ENCODE measurements at places on chromosomes 4 and X. TPM values are rescaled to one million over a fixed set of nuclear protein-coding genes. Genes with fewer than 3 reads are reported as not detected.
A peak's percentile ranks its signal among the peaks of the same experiment; 100 is the strongest.

Gene SPACA5
- polyA plus RNA-seq = not detected

Gene PAGE1
- polyA plus RNA-seq = not detected

Gene GAGE12E
- not detected for polyA plus RNA-seq

Gene PRR32
- polyA plus RNA-seq = not detected

Gene ARAP2
- 5.2 TPM for polyA plus RNA-seq

Gene DDIT4L
- polyA plus RNA-seq = 2.6 TPM

Gene GLRA3
- polyA plus RNA-seq = not detected

Gene UBL4A
- polyA plus RNA-seq = 26.2 TPM

Gene SATL1
- 0.58 TPM for polyA plus RNA-seq

Gene RPS6KA6
- polyA plus RNA-seq = 19.6 TPM

Gene MSANTD1
- 1.2 TPM for polyA plus RNA-seq

Gene KLHL34
- 0.07 TPM for polyA plus RNA-seq

Gene PUDP
- polyA plus RNA-seq = 18.4 TPM

Gene TEX13A
- not detected for polyA plus RNA-seq

Gene ANXA10
- polyA plus RNA-seq = not detected

Gene MMGT1
- 28.8 TPM for polyA plus RNA-seq

Gene CENPE
- 11.6 TPM for polyA plus RNA-seq

Gene ASB12
- polyA plus RNA-seq = 0.48 TPM

Gene RBMX
- polyA plus RNA-seq = 459 TPM

GRCh38 chrX:69618803-69619202 lies 2.9 kb downstream of the EDA start:
- DNase-seq = no peak

DNA sequence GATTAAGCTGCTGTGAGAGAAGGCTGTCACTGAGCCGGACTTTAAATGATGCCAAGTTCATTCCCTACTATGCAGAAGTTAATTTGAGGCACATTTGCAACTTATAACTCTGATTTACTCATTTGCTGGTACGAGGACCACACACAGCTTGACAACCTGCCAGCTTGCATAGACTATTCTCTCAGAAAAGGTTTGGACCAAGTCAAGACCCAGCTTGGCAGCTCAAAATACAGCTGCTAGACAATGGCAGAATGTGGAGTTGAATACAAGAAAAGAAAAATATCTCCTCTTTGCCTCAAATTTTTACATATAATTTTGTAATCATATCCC lies 338.9 kb downstream of the DHX15 start:
- no peak for DNase-seq

DNA sequence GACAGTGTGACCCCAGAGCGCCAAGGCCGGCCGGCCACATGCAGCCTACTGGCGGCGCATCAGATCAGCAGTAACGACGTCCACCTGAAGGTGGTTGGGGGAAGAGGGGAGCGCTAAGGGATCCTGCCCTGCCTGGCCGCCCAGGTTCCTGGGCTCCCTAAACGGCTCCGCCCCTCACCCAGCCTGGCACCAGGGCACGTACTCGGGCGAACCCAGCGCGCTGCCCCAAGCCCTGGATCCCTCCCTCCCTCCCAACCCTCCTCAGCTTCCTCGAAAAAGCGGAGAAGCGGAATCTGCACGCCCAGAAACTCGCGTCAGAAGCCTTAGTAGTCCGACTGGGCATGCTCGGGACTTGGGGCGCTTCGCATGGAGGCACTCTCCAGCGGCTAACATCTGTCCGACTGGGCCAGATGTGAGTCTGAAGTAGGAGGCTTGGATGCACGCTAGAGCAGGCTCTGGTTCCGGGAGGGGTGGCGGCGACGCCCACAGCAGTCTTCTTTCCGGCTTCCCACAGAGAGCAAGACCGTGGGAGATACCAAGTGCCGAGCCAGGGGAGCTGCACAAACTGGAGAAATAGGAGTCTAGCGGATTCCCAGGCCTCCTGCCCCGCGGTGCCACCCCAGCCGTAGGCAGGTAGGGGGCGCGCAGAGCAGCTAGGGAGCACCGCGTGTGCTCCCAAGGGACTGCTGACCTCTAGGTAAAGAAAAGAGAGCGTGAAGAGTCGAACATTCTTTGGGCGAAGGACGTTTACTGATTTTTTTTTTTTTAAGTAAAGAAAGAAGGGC lies 114.3 kb upstream of the TEX13C start:
- DNase-seq = peak; percentile 49

- no peak for DNase-seq
These were observed 66.7 kb upstream of the PRPS1 start for GRCh38 chrX:107561468-107562215.

- DNase-seq = peak; percentile 29
These were observed 15.2 kb downstream of the HSD17B11 start for GRCh38 chr4:87375719-87376291.

DNA sequence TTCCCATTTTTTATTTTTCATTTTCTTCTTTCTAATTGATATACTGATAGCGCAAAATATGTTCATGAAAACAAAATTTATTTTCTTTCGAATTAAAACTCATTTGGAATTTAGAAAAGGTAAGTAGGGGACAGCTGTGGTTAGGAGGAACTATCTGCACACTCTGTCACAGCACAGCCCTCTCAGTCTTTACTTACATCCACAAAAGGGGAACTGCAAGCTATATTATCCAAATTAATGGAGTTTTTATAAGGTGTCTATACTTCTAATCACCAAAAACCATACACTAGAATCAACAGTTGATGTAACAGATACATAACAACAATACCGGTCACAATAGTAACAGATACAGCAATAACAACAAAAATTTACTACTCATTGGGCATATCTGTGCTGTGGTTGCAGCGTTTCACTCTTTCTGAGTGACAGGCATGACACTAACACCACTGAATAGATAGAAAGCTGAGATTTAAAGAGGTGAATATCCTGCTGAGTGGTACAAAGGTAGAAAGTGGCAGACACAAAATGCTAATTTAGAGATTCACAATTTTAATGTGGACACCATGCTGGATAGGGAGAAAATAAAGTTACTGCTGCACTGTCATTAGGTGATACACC lies 160.7 kb downstream of the PPP3CA start:
- no peak for DNase-seq

GRCh38 chr4:6788123-6788522 lies 5.6 kb downstream of the KIAA0232 start:
- DNase-seq = no peak

DNA sequence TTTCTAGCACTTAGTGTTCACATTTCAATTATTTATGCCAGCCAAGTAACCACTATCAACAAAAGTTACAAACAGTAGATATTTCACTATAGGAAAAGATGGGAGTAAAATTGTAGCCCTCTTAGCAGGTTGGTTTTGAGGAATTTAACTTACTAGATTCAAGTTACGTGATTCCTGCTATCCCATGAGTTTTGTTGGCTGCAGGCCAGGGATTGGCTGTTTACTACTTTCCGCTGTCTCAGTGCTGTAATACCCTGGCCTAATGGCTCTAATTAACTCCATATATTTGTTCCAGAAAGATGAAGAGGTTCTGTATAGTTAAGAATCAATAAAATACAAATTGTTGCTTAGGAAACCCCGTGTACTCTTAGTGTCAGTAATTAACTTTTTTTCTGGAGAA lies 55.5 kb upstream of the MAGED1 start:
- peak; percentile 1 for DNase-seq

- no peak for DNase-seq
These were observed 5.3 kb upstream of the IDS start for GRCh38 chrX:149510386-149510785.

DNA sequence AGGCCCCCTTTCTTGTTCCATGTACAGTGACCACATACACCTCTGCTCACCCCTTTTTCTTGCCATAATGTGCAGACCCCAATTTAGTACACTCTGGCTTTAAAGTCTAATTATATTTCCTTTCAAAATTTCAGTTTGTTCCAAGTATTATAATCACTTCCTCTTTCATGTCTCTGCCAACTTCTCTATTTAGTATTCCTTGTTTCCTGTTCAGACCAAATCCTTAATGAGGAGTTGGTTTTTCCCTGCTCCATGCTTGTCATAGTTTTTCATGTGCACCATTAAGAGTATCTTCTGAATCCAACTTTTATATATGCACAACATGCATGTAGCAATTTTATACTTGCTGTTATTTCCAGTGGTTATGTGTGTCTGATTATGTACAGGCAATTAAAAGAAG lies 32.3 kb downstream of the USP53 start:
- DNase-seq = no peak

- no peak for DNase-seq
These were observed 17.3 kb downstream of the CPZ start for GRCh38 chr4:8609824-8610350.

DNA sequence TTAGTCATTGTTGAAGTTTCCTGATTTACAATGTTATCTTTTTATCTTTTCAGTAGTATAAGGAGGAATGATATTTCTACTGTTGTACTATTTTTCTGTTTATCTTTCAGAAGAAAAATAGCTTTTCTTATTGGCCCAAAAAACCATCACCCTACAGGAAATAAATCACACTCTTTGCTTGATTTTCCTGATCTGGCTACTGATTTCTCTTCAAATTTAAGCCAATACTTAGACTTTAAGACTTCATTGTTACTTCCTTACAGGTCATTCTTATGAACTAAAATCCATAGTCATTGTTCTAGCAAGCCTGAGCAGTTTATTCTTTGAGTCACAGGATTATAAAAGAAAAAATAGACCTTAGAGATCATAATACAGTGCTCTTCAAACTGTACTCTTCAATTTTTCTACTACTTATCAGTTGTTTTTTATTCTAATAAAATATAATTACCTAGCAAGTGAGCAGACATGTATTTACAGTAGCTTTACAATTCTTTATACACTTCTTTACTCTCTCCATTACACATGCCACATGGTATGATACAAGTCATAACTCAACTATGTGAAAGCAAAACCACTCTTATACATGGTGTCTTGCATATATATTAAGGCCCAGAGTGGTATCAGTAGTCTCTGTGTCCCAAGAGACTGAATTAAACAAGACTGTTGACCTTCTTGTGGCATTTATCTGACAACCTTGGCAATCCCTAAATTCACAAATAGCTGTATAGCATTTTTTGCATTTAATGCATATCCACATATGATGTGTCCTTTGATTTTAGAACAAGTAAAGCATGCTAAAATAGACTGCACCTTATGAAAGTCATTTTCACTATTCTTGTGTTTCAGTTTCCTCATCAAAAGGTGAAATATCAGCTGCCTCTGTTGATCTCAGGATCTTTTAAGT lies 47.9 kb downstream of the TET2 start:
- no peak for DNase-seq

GRCh38 chrX:97400492-97400891 lies 516.8 kb downstream of the RPA4 start:
- DNase-seq = no peak

- no peak for DNase-seq
These were observed 578.9 kb upstream of the FAT1 start for GRCh38 chr4:187302457-187303150.

- DNase-seq = no peak
These were observed 40.6 kb upstream of the LSM6 start for GRCh38 chr4:146134761-146135445.

DNA sequence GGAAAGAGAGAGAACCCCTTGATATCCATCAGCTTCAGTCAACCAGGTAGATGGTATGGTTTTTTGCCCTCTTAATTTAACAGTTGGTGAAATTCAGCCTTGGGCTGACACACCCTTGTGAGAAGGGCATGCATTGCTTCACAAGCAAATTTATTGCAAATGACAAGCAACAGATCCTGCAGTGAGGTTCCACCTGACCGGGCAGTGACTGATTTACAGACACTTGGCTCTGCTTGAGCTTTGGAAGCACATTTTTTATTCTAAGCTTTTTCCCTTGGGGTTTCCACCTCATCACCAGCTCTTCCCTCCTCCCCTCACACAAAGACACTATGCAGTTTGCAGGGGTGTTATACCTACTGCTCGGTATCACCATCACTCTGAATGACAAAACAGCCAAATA lies 28.3 kb upstream of the SERTM2 start:
- peak; percentile 34 for DNase-seq

- DNase-seq = no peak
These were observed 214.6 kb downstream of the PALLD start for GRCh38 chr4:168711197-168712140.

DNA sequence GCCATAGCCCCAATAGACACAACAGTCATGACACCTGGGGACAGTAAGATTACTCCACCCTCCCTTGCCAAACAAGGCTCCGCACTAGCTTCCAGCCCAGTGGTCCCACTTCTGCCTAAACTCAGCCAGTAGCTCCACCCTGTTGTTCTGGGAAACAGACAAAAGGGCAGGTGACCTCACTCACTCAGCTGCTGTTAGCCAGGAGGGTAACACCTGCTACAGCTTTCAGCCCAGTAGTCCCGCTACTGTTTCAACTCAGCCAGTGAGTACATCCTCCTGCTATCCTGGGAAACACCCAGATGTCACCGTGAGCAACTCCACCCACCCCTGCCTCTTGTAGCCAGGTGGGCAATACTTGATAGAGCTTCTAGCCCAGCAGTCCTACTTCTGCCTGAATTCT lies 162.7 kb upstream of the CPXCR1 start:
- no peak for DNase-seq

DNA sequence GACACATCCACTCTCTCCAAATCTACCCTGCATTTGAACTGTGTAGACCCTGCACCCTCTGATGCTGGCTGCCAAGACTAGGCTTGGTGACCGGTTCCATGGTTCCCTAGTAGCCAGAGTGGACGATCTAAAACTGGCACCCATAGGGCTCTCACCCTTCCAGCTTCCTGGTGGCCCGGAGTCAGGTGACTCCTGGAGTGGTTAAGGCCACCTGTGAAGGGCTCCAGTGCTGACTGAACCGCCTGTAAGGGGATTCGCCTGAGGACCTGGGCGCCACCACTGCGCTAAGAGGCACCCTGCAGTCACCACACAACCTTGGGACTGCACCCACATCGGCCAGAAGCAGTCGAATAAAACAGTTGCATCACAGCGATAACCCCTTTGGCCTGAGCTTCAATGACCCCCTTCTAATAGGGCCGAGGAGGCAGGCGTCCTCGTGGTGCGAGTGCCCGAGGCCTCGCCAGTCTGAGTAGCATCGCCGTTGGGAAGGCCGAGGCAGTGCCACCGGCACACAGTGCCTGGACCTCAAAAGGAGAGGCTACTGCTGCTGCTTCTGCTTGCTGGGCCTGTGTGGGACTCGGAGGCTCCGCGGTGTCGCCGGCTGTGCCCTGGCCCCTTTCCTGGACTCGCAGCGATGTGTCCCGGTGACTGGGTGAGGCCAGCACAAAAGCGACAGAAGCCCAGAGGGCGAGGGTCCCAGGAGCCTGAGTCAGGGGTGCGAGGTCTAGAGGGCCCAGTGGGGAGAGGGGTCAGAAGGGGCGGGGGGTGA lies 6.5 kb downstream of the HMX1 start:
- no peak for DNase-seq

DNA sequence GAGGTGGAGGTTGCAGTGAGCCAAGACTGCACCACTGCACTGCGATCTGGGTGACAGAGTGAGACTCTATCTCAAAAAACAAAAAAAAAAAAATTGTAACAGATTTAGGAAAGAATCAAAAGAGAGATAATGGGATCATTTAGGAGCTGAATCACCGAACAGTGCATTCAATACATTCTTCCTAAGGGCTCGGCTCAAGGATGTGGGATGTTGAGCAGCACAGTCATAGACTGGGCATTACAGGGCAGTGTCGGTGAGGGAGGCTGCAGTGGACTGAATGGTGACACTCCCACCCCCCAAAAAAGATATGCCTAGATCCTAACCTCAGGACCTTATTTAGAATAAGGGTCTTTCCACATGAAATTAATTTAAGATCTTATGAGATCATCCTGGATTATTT lies 70.0 kb downstream of the EVC2 start:
- no peak for DNase-seq

- no peak for DNase-seq
These were observed 72.0 kb downstream of the FAT1 start for GRCh38 chr4:186651624-186652023.

- no peak for DNase-seq
These were observed 47.4 kb upstream of the IL21 start for GRCh38 chr4:122668241-122668640.

Measured in left renal cortex interstitium (tissue), 4 donors.